ENCODE measurements at places on chromosomes 11 and 22.

DNA sequence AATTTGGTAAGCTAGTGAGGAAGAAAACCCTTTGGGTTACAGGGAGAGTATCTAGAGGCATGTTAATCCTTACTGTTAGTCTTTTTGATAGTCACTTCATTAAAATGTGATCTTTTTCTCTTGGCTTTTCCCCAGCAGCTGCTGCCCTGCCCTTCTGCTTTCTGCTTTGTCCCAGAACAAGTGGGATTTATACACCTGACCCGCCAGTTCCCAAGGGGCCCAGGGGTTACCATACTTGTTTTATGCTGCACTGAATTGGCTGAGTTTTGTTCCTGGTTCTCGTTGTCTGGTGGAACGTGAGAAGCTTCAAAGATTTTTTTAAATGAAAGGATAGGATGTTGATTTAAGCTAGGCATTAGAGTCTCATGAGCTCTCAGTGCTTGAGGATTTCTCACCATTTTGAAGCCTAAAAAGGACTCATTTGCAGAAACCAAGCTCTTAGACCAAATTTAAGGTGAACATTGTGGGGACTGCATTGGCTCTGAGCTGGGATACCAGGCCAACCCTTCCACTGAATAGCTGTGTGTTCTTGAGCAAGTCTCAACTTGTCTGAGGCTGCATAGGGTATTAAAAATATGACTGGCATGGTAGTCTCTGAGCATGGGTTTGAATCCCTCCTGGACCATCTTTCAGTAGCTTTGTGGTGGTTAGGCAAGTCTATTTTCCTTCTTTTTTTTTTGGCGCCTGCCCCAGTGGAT, 6.6 kb downstream of the LIMK2 start:
- DNase-seq = peak; percentile 36

DNA sequence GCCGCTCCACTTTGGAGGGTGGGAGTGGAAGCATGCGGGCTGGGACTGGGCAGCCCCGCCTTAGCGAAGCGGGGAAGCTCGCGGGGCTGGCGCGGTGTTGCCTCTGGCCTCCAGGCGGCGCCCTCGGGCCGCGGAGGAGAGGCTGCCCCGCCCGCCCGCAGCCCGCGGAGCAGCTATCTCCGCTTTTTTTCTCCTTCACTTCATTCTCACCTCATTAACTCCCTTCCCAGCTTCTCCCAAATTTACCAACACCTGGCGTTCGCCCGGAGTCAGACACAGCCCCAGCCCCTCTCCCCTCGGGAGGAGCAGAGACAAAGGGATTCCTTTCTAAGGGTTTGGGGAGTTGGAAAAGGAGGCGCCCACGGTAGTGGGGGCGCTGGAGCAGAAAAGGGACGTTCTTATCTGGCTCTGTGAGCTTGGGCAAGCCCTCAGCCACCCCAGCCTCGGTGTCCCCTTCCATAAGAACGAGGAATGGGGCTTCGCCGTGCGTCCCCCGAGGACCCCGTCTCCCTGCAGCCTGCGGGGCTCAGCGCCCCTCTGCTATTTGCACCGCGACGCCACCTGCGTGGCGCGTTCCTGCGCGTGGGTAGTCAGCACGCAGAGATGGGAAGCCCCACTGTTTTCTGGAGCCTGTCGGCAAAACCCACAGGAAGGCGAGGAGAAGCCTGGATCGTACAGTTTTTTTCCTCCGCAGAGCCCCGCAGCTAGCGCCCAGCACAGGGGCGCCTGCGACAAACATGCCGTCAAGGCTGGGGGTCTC, 1.5 kb upstream of the WNT11 start:
- peak; percentile 82 for DNase-seq

GRCh38 chr22:30732426-30732825, 37.8 kb downstream of the OSBP2 start:
- DNase-seq = no peak

- DNase-seq = no peak
Observed at GRCh38 chr11:69201764-69202370, 46.1 kb downstream of the SMIM38 start.

- no peak for DNase-seq
Observed at GRCh38 chr22:33569018-33569417, 351.3 kb downstream of the LARGE1 start.

DNA sequence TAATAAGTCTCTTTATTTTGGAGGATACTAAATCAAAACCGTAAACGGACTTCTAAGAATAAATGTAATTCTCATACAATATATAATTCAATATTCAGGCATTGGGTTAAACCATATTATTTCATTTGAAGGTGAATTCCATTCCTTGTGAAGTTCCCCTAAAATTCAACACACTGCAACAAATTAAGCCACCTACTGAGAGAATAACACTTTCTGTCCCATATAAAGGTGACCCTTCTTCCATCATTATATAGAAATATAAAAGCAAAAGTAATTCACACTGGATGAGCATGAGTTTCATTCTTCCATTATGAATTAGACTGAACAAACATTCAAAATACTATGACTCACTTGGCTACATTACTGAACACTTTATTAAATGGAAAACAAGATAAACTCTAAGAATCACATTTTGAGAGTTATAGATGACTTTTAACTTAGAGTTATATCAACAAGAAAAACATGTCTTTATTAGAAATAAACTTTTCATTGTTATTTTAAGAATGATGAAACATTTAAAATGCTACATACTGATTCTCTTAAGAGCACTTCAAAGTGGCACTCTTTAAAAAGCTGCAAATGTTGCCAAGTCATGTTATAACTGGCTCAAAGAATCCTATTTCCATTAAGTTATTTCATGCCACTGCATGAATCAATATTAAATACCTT, 2.8 kb downstream of the SESN3 start:
- DNase-seq = no peak
